ENCODE measurements at places on chromosomes 2 and 18. TPM values are rescaled to one million over a fixed set of nuclear protein-coding genes. Genes with fewer than 3 reads are reported as not detected.

CAVIN2 gene
- total RNA-seq, result 204 TPM

- DNase-seq, result no peak
These were observed 3.4 kb upstream of the OXER1 start for GRCh38 chr2:42767080-42767898.

TCF23 gene
- total RNA-seq, result not detected

DNA sequence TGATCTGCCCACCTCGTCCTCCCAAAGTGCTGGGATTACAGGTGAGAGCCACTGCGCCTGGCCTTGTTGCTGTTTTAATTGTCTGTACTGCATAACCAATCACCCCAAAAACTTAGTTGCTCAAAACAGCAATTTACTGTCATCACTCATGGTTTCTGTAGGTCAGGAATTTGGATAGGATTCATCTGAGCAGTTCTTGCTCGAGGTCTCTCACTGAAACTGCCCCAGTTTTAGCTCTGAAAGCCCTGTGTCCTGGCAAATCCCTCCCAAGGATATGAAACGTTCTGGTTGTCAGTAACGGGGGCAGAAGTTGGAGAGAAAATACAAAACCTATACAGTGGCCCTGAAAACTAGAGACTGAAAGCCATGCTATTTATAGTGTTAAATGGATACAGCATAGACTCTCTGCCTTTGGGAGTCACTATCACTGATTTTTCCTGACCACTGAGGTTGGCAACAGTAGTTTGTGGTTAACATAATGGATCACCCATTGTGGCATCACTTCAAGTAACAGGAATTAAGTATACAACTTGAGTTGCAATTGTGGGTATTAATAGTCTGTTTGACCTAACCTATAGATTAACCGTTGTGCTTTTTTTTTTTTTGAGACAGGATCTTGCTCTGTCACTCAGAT lies 27.2 kb upstream of the ERICH2 start:
- DNase-seq, result no peak

GRCh38 chr2:73385504-73386341 lies at the start of gene ALMS1:
Gene ALMS1 (plus strand): TSS chr2:73385836. CDS start chr2:73385869, 33 bp downstream.
- peak; percentile 90 for DNase-seq

CCDC85A gene
- not detected for total RNA-seq

ASPRV1 gene
- 1.1 TPM for total RNA-seq

DNA sequence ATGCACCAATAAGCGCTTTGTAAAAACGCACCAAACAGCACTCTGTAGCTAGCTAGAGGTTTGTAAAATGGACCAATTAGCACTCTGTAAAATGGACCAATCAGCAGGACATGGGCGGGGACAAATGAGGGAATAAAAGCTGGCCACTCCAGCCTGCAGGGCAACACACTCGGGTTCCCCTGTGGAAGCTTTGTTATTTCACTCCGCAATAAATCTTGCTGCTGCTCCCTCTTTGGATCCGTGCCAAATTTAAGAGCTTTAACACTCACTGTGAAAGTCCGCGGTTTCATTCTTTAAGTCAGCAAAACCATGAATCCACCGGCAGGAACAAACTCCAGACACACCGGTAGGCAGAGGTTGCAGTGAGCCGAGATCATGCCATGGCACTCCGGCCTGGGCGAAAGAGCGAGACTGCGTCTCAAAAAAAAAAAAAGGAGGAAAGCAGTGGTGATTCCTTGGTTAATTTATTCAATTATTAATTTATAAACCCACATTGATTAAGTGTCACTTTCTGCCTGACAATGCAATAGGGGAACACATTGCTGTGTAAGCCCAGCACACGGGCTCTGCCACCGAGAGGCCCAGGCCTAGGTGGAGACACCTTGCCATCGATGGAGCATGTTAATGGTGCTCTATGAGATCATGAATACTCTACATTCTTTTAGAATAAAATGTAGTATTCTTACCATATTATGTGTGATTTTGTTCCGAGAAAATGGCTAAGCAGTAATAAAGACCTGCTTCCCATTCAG lies 687.6 kb upstream of the HS6ST1 start:
- DNase-seq, result no peak

GRCh38 chr2:29615841-29616240 lies 305.5 kb downstream of the ALK start:
- DNase-seq, result no peak

GRCh38 chr18:8765783-8766463 lies 60.6 kb downstream of the MTCL1 start:
- no peak for DNase-seq

GRCh38 chr2:136363900-136364299 lies 246.0 kb upstream of the CXCR4 start:
- no peak for DNase-seq

GRCh38 chr2:190637281-190637734 lies 11.6 kb upstream of the NAB1 start:
- DNase-seq, result no peak

DNA sequence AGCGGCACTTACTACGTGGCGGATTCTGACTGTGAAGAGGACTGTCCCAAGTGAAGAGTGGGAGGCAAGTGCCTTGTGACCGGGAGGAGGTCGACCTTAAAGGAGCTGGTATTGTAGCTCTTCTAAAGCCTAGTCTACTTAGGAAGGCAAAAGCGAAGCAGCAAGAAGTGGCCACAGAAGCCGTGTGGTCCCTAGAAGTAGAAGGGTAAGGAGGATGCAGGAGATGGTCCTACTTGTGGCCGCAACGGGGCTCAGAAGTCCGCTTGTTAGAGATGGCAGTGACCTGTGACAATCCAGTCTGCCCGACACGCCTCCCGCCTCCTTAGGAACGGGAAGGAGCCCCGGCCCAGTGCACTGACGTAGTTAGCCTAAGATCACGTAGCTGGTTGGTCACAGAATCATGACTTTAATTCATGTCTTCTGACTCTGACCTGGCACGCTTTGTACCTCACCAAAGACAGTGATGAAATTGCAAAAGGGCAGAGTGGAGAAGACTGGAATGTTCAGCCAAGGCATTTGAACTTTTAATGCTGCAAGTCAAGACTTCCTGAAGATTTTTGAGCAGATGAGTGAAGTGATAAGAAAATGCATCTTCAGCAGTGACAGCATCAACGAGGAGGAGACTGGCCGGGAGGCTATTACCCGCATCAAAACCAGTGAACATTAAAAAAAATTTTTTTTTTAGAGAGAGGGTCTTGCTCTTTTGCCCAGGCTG lies 749 bp upstream of the EIF2AK3 start:
- peak; percentile 71 for DNase-seq

DNA sequence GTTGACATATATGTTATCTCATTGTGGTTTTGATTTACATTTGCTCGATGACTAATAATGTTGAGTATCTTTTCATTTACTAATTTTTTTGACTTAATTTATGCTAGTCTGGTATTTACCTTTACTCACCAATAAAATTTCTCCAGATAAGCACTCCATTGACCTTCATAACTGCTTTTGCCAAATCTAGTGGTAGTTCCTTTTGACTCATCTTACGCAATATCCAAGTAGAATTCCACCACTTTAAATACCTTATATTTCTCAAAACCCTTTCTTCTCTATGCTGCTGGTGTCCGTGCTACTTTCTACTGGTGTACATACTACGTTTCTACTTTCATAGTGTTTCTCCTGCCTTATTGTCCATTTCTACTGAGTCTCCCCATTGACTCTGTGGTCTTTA lies 407.6 kb upstream of the SPHKAP start:
- no peak for DNase-seq

- DNase-seq, result no peak
These were observed 13.4 kb downstream of the HNRNPA3 start for GRCh38 chr2:177225965-177226360.

DNA sequence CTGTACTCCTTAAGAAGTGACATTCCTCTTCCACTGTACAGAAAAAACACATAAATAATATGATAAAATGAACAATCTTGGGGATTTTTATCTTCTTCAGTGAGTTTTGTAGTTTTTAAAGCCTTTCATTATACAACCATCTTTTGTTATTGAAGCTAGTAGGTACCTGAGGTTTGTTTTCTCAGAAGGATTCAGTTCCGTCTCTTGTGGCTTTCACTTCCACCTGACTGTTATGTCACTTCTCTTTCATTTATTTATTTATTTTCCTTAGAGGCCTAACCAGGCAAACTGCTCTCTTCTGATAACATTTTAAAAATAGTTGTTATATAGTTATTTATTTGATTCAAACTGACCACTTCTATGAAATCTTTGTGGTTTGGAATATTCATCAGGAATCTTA lies 464.2 kb downstream of the CCDC85A start:
- no peak for DNase-seq

DNA sequence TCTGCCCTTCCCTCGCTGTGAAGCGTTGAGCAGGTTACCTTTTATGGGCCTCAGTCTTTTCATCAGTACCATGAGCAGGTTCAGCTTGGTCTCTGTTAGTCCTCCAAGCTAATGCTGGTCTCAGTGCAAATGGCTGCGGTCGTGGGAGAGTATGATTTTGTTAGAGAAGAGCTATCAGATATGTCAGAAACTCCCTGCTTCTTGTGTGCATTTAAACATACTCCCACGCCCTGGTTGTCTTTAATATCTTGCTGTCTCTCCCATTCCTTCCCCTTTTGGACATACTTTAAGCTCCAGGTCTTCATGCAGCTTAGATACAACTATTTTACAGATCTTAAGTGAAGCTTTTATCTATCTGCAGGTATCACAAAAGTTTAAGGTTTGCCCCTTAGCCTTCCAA lies 62.9 kb downstream of the EFR3B start:
- DNase-seq, result no peak

GRCh38 chr2:26598336-26598995 lies 42.7 kb downstream of the CIB4 start:
- no peak for DNase-seq

RAMP1 gene
- total RNA-seq, result not detected

DNA sequence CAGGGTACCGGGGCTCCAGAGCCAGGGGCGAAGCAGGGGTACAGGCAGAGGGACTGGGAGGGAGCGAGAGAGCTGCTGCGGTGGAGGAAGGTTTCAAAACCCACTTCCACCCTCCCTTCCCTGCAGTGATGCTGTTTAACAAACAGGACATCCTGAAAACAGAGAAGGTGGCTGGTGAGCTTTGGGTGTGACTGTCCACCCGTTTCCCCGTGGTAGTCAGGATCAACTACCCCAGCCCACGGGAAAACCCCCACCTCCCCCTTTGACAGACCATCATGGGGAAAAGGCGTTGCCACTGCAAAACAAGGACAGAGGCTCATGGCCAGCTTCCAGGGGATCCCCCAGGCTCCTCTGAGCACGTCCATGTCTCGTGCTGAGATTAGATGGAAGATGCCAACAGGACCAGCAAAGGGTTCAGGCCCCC lies 12.9 kb downstream of the TMEM185B start:
- DNase-seq, result no peak

FLACC1 gene
- total RNA-seq, result 4.7 TPM

DNA sequence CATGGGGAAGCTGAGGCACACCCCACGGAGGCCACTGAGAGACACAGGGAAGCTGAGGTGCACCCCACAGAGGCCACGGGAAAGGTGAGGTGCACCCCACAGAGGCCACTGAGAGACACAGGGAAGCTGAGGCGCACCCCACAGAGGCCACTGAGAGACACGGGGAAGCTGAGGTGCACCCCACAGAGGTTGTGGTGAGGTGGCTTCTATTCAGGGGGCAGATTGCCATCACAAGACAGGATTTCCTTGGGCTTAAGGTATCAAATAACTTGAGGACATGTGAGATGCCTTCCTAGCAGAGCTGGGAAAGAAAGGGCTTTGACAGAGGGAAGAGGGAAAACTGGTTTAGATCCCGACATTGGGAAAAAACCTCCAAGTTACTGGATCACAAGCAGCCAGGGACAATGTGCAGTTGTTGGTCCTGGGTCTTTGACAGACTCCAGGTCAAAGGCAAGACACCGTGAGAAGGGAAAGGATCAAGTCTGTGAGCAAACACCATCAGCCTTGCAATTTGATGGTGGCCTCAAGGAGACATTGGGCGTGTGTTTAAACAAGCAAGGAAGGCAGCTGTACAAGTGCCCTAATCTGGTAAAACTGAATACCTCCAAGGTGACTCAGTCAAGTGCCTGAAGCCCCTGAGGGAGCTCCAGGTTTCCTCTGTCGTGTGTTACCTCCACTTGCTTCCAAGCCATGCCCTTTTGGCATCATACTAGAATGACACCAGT lies 133.2 kb upstream of the EPAS1 start:
- DNase-seq, result no peak

DNA sequence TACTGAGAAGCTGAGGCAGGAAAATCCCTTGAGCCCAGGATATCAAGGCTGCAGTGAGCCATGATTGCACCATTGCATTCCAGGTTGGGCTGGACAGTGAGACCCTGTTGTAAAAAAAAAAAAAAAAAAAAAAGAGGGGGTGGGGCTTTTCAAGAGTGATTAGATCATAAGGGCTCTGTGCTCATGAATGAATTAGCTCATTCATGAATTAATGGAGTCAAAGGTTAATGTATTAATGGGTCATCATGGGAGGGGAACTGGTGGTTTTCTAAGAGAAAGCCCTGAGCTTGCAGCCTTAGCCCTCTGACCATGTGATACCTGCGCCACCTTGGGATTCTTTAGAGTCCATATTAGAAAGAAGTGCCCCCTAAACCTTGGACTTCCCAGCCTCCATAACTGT lies 4.5 kb downstream of the SLC19A3 start:
- no peak for DNase-seq

DNA sequence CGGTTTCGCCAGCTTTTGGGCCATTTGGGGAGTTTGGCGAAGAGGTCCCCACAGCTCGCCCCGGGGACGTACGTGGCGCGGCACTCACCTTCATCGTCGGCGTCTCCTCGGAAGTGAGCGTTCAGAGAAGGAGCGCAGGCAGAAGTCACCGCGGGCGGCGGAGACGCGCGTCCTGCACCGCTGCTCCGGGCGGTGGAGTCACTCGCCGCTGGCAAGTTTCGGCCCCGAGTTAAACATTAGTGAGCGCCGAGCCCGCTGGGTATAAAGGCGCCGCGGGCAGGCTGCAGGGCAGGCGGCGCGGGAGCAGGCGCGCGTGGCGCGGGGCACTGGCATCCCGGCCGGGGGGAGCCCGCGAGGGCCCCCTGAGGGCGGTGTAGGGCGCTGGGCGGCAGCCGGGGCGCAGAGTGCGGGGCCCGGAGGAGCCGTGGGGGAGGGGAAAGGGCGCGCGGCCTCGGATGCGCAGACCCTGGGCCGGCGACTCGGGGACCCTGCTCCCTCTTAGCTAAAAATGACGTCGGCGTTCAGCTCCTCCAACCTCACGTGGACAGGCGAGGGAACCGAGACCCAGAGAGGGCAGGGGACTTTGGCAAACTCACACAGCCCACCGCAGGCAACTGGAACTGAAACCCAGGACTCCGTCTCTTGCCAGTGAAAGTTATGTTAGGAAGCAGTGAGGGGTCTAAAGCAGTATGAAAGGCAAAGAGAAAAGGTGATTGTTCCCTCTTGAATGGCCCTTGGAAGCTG lies at the start of gene DPP4:
DPP4 (minus strand) TSS at position 328 of the 744 bp plus-strand sequence; CDS start at position 94, 234 bp downstream.
- peak; percentile 38 for DNase-seq

CCDC121 gene
- total RNA-seq, result 1.3 TPM

DNA sequence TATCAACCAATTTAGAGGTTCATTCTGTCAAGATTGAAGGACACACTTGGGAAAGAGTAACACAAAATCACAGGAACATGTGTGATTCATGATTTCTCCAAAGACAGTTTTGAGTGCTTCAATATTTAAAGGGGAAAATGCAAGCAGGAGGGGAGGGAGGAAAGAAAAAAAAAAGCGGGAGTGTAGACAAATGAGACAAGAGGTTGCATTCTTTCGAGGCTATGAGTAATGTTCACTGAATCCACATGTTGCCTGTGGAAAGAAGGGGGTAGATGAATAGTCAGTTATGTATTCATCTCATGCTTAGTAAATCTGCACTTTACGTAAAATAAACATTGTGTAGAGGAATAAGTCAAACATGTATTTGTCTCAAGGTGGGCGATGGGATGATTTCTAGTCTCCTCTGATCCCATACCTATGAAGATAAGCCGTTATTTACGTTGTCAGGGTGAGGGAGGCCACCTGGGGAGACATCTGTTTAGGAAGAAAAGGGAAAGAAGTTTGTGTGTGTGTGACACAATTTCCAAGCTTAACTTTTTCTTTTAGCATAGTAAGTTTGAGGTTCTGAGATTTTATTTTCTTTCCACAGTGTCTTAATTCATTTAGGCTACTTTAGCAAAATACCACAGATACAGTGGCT lies 211.0 kb upstream of the ZC3H15 start:
- no peak for DNase-seq
